Liver (tissue), 10 donors: ENCODE measurements at places on chromosomes 7 and 10. TPM values are rescaled to one million over a fixed set of nuclear protein-coding genes. Genes with fewer than 3 reads are reported as not detected.

- DNase-seq: no peak
Measured at GRCh38 chr10:25059990-25060389, 43.6 kb downstream of the THNSL1 start.

GRCh38 chr7:16730937-16731336 is 22.6 kb upstream of the TSPAN13 start:
- DNase-seq: no peak

TET1 gene
- polyA plus RNA-seq: 0.06 TPM

- no peak for DNase-seq
Measured at GRCh38 chr10:124719213-124719851, 24.8 kb downstream of the FAM53B start.

GRCh38 chr7:95755277-95755934 is 16.9 kb upstream of the DYNC1I1 start:
- no peak for DNase-seq

ELN gene
- 10.6 TPM for polyA plus RNA-seq

GRCh38 chr10:26890956-26891355 is 30.2 kb upstream of the ABI1 start:
- peak; percentile 40 for DNase-seq

DPP6 gene
- not detected for polyA plus RNA-seq

DNA sequence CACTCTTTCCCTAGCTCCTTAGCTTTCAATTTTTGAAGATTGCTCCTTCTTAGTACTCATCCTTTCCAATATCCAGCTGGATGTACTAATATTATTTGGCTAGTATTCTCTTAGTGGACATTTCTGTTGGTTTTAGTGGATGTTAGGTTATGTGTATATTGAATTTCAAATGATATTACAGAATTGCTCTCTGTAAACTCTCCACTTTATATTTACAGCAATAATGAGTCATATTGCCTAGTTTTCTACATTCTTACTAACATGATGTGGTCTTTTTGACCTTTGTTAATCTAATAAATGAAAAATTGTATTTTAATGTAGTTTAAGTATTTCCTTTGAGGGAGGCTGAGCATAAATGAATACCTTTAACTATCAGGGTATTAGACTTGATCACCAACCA is 69.4 kb downstream of the BICC1 start:
- DNase-seq: no peak

DNA sequence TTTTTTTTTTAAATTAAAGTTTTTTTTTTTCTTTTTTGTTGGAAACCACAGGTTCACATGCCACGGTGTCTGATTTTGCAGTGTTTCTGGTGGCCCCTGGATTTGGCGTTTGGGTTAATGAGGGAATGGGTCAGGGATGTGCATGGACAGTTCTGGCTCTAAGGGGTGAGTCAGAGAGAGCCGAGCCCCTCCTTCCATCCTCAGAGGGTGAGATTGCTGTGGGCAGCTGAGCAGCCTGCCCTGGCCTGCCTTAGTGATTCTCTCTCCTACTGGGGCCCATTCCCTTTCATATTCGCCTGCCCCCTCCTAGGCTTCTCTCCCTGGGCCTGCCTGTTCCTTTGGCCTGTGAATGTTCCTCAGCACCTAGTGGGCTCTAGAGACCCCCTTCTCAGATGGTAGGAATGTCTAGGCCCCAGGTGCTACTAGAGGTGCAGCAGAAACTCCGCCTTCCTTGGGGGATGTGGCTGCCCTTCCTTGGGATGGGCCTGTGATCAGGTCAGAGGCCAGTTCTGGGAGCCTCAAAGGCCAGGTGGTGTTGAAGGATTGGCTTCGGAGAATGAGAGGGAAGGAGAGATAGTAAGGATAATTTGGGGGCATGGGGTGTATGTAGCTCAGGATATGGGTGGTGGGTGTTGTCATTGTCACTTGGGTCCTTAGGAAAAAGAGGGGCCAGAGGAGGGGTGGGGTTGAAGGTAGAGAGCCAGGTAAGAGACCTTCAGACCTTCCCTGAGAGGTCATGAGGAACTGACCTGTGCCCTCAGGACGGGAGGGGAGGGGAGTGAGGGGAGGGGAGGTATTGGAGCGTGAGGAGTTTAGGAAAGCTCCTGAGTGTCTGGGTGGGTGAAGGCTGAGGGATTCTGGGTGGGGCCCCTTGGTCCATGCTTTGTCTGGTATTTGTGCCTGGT is 19.8 kb downstream of the TSPAN14 start:
- DNase-seq: no peak

- DNase-seq: no peak
Measured at GRCh38 chr10:58488921-58489320, 23.8 kb upstream of the BICC1 start.

GOLGA7B gene
- 0.63 TPM for polyA plus RNA-seq
